ENCODE measurements at places on chromosomes 4 and X. TPM values are rescaled to one million over a fixed set of nuclear protein-coding genes. Genes with fewer than 3 reads are reported as not detected.

Gene CBR4
- 18.0 TPM for total RNA-seq

Gene TASL
- total RNA-seq = 2.9 TPM

- no peak overlapping the region for H3K4me3 ChIP-seq
- H3K27me3 ChIP-seq = no peaks in the 10 kb centered on the region
- H3K27ac ChIP-seq = no peak overlapping the region
- no peak for DNase-seq
- H3K36me3 ChIP-seq = no peaks in the 10 kb centered on the region
These were observed 395.5 kb upstream of the BOD1L1 start for GRCh38 chr4:14023036-14023435.

GRCh38 chr4:99722725-99723124 is 65.1 kb upstream of the C4orf54 start:
- no peak for DNase-seq
- peak overlapping the region; percentile 81 for H3K27ac ChIP-seq
- peaks cover 24% of the 10 kb centered on the region for H3K4me1 ChIP-seq
- H3K27me3 ChIP-seq = no peaks in the 10 kb centered on the region
- H3K36me3 ChIP-seq = no peaks in the 10 kb centered on the region

GRCh38 chr4:34178476-34178875 is 2065.8 kb downstream of the ARAP2 start:
- H3K4me3 ChIP-seq = no peak overlapping the region
- no peaks in the 10 kb centered on the region for H3K27me3 ChIP-seq
- DNase-seq = no peak
- H3K27ac ChIP-seq = no peak overlapping the region
- H3K36me3 ChIP-seq = no peaks in the 10 kb centered on the region
